ENCODE measurements at places on chromosomes 6 and 20. TPM values are rescaled to one million over a fixed set of nuclear protein-coding genes. Genes with fewer than 3 reads are reported as not detected.

DNA sequence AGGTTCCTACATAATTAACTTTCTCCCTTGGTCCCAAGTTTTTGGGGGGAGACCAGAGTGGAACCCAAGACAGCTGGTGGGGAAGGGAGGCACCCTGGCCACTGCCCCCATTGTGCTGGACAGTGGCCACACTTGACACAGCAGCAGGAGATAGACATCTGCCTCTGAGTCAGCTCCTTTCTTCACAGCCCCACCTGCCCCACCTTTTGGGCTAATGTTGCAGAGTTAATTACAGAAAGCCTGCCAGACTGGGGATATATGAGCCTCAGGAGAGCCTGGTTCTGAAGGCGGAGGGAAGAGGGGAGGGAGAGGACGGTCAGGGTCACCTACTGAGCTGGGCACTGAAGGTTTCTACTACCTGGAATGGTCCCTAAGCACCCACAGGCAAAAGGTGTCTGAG lies 50.6 kb downstream of the MAFB start:
- no peaks in the 10 kb centered on the region for H3K36me3 ChIP-seq
- H3K4me1 ChIP-seq: no peaks in the 10 kb centered on the region
- H3K4me3 ChIP-seq: no peak overlapping the region
- H3K27me3 ChIP-seq: no peaks in the 10 kb centered on the region

GRCh38 chr20:13683833-13684232 lies 45.1 kb upstream of the TASP1 start:
- peaks cover 4% of the 10 kb centered on the region for H3K4me1 ChIP-seq
- DNase-seq: no peak
- no peaks in the 10 kb centered on the region for H3K36me3 ChIP-seq

GRCh38 chr6:67009818-67010217 lies 1302.8 kb upstream of the EYS start:
- no peaks in the 10 kb centered on the region for H3K27me3 ChIP-seq
- DNase-seq: no peak
- H3K27ac ChIP-seq: no peak overlapping the region
- no peaks in the 10 kb centered on the region for H3K4me1 ChIP-seq

The EPB41L1 gene
- total RNA-seq: 0.62 TPM
